ENCODE measurements at places on chromosomes 2 and 18. TPM values are rescaled to one million over a fixed set of nuclear protein-coding genes. Genes with fewer than 3 reads are reported as not detected.

- no peak for DNase-seq
Observed at GRCh38 chr18:54878159-54878622, 49.9 kb downstream of the RAB27B start.

DNA sequence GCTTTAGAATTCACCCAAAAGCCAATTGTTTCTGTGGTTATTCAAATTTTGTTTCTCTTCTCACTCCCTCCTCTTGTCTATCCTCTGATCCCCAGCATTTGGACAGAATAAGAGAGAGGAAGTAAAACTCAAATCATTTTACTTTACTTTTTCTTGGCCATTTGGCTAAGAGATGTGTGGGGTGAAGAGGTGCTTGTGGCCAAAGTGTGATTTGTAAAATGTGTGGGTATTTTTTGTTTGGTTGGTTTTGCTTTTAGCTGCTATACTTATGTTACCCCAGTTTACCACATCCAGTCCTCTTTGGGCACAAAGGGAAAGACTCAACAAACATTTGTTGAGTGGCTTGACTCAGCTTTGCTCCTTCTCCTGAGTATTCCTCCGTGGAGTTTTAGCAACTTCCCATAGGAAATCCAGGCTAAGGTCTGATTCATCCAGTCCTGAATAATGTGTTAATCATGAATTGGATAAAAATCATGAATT, 109.1 kb upstream of the CYP1B1 start:
- no peak for DNase-seq

KIAA2012 gene
- not detected for total RNA-seq

DNA sequence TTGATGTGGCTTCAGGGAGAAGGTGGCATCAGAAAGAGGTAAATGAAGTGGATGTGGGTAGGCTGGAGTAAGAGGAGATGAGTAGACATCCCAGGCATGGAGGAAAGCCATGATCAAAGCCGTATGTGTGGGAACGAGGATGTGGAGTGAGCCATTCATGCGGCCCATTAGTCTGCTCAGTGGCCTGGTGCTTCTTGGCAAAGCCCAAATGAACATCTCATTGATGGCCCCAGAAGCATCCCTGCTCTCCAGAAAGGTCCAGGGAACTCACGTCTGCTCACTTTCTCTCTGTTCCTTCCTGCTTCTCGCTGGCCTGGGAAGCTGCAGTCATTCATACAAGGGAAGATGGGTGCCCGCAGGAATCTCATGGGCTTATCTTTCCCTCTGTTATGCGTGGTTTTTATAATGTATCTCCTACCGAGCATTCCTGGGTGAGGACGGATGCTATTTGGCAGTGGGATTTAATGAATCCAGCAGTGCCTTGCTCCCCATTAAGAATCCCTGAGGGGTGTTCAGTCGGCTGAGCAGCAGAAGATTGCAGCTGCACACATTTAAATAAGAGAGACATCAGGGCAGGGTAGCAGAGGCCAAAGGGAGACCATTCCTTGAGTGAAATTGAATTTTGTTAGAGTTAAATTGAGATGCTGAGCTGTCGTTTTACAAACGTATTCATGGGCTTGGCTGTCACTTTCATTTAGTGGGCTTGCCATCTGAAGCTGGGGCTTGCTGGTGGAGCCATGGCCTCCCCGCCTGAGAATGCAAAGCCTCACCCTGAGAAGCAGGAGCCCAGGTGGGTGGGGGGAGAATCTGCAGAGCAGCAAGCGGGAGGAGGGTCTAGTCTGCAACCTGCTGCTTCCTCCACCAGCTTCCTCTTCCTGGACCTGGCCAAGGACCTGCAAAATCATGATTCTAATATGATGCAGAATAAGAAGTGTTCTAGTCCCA, 64.5 kb downstream of the LYPD1 start:
- DNase-seq = no peak

DNA sequence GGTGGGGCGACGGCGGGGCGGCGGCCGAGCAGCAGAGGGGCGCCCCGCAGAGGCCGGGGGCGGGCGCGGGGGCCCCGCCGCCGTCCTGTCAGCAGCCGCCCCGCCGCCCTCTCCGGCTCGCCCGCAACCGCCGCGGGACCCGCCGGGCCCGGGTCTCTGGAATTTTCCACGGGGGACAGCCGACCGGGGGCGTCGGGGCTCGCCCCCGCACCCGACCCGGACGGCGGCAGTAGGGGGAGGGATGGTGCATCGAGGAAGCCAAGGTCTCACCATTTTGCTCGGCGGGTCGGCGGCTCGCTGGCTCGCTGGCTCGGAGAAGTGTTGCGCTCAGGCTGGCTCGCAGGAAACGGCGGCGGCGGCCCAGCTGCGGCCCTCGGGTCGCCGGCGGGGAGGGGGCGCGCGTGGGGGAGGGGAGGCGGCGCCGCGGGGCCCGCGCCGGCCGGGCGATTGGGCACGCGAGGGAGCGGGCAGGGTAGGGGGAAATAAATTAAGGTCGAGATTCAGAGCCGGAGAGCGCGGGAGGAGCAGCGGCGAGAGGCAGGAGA, 405 bp downstream of the PPP3R1 start:
- peak; percentile 73 for DNase-seq

SERPINB3 gene
- 30.1 TPM for total RNA-seq

COL4A4 gene
- total RNA-seq = 0.23 TPM

ZNF519 gene
- 5.4 TPM for total RNA-seq

DNA sequence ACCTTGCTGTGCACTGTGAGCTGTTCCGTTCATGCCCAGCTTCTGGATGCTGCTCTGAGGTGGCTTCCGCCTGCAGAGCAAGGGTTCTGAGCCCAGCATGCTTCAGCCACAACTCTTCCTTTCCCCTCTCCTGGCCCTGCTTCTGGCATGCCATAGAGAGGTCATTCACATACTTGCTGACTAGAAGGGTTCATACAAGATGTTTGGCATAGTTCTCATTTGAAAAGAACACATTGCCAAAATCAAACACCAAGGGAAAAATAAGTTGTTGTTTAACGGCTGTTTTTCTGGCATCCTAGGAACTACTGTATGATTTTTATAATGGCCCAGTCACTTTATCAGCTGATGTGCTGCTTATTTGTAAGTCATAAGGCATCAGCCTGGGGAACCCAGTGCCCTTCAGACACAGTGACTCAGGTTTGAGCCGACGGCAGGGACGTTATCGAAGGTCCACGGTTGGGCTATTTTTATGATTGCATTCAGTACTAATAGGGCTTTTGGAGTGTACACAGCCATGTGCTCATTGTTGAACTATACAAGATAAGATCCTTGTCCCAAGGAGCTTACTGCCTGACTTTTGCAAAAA, 53.9 kb upstream of the CTAGE1 start:
- DNase-seq = no peak

GRCh38 chr2:17814601-17815000, 1.7 kb upstream of the MSGN1 start:
- no peak for DNase-seq

COLEC11 gene
- not detected for total RNA-seq

GRCh38 chr2:106336737-106337136, 131.5 kb downstream of the RGPD3 start:
- no peak for DNase-seq

DNA sequence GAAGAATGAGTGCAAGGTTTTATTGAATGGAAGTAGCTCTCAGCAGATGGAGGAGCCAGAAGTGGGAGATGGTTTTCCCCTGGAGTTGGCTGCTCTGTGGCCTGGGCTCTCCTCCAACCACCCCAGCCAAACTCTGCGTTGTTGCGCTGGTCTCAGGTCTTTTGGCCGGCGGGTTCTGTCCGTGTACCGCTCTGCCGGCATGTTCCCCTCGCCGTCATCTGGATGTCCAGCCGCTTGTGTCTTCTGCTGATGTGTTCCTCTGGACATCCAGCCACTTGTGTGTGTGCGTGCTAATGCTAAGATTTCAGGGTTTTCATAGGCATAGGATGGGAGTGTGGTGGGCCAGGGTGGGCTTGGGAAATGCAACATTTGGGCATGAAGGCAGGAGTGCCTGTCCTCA, 1311.3 kb upstream of the TMEFF2 start:
- no peak for DNase-seq

- DNase-seq = no peak
Observed at GRCh38 chr2:173472112-173472511, 117.4 kb downstream of the CDCA7 start.

CNTNAP5 gene
- total RNA-seq = not detected

VSNL1 gene
- 6.0 TPM for total RNA-seq

DNA sequence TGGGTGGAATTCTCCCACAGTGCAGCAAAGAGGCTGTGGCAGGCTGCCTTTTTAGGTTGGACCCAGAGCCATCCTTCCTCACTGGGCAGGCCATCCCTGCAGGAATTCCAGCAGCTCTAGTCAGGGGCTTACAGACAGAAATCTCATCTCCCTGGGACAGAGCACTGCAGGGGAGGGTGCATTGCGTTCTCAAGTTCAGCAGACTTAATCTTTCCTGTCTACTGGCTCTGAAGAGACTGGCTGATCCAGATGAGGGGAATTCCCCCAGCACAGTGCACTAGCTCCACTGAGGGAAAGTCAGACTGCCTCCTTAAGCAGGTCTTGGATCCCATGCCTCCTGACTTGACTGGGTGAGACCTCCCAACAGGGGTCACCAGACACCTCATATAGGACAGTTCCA, 899.7 kb upstream of the VRK2 start:
- no peak for DNase-seq

DNA sequence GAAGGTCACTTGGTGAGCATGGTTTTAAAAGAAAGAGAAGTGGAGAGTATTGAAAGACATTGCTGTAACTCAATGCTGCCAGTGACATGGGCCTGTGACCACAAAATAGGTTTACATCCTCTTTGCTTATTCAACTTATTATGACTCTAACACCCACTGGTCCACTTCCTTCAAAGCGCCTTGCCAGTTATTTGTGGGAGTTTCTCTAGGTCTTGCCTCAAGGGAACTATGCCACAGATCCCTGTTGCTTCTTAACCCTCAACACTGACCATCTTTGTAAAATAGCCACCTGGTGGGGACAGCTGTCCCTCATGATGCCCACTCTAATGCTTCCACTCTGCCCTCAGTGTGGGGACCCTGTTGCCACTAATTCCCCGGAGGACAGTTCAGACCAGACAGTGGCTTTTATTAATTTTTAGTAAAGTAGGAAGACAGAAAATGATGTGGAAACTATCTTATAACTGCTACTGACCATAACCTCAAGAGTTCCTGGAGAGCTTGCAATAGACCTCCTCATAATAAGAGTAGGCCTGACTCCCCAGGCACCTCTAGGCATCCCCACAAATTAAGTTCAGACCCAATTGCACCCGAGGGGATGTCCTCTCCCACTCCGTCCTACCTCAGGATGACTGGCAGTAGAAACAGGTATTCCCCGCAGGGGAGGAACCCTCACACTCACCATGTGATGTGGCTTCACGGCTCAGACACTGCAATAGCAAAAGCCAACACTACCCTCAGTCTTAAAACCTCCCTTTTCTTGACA, 31.3 kb upstream of the SLC25A52 start:
- DNase-seq = no peak

DNA sequence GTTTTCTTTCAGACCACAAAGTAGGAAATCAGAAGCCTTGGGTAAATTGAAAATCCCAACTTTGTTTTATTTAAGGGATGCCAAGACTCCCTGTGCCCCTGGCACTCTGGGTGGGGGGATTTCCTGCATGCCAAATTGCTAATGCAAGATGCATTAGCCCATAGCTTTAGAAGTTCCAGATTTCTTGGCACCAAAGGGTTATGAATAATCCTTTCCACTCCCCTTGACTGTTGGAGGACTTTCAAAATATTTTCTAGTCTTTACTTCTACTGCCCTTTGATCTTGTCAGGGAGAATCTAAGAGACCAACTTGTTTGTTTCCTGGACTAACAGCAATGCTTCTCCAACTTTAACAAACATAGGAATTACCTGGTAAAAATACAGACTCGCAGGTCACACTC, 81.8 kb upstream of the TGIF1 start:
- DNase-seq = no peak

- DNase-seq = no peak
Observed at GRCh38 chr2:17262854-17263569, 255.2 kb downstream of the RAD51AP2 start.

- DNase-seq = no peak
Observed at GRCh38 chr2:10141736-10142639, 19.4 kb downstream of the RRM2 start.

- no peak for DNase-seq
Observed at GRCh38 chr2:160397530-160397865, 96.1 kb downstream of the RBMS1 start.

GRCh38 chr2:162890690-162891311, 52.2 kb upstream of the KCNH7 start:
- no peak for DNase-seq

DNA sequence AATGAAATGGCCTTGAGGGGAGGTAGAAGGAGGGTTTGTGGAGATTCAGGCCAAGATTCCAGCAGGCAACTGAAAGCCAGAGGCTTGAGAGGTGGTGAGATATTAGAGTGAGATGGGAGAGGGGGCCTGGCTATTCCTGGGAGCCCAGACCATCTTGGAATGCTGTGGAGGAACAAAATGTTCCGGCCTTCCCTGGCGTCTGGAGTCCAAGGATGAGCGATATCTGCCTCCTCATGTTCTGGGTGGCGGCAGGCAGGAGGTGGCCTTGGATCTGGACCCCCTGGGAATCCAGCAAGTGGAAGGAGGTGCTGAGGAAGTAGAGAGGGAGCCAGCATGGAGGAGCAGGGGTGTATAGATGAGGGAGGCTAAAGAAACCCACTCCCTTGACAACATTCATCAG, 335.9 kb downstream of the CYP26B1 start:
- DNase-seq = no peak

GRCh38 chr2:234290671-234291070, 206.2 kb downstream of the ARL4C start:
- DNase-seq = no peak

DNA sequence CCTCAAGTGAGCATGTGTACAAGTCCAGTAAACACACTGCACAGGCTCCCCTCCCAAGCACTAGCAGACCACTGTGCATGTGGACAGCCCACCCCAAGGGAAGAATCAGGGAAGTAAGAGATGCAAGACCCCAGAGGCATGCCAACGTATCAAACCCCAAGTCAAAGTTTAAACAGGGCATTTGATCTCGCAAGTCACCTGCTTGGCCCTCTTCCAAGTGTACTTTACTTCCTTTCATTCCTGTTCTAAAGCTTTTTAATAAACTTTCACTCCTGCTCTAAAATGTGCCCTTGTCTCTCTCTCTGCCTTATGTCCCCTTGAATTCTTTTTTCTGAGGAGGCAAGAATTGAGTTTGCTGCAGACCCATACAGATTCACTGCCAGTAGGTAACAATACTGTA, 201.2 kb upstream of the PARD3B start:
- DNase-seq = no peak

DNA sequence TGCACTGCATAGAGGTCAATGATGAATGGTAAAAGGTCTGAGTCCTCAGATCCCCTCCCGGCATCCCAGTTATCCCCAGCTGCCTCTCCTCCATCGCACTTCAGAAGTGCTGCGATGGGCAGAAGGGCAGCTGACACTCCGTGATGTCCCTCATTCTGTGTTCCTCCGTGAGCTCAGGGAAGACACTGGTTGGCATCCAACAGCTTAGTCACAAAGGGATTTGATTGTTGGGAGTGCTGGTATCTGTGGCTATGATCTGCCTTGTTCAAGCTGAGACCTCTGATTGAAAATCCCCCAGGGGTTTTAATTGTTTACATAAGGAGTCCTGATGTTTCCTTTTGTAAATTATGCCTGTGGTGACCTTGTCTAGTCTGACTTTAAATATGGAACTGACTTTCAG, 19.0 kb upstream of the SAG start:
- DNase-seq = no peak

- no peak for DNase-seq
Observed at GRCh38 chr2:210686401-210686800, 130.0 kb downstream of the CPS1 start.
